ENCODE measurements at places on chromosomes 3 and 15.

DNA sequence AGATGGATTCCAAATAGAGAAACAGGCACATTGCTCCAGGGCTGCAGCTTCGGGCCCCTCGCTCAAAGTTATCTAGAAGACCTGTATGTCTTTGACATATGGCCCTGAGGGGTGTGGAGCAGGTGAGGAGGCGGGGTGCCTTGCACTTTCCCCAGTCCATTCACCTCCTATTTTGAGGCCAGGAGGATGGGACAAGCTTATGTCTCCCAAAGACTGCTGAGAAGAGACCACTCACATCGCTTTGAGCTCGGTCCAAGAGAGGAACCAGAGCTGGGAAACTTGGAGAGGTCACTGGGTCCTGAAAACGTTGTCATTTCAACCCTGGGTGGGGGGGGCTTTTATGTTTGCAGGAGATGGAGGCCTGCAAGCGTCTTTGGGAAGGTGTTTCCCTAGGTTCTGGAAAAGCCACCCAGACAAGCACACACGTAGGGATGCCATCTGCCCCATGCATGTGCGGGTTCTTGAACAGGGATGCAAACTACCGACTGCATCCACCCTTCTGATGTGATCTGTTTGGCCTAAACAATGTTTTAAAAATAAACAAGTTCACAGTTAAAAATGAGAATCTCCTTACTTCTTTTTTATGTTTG is 33.7 kb upstream of the SYNM start:
- DNase-seq: no peak

DNA sequence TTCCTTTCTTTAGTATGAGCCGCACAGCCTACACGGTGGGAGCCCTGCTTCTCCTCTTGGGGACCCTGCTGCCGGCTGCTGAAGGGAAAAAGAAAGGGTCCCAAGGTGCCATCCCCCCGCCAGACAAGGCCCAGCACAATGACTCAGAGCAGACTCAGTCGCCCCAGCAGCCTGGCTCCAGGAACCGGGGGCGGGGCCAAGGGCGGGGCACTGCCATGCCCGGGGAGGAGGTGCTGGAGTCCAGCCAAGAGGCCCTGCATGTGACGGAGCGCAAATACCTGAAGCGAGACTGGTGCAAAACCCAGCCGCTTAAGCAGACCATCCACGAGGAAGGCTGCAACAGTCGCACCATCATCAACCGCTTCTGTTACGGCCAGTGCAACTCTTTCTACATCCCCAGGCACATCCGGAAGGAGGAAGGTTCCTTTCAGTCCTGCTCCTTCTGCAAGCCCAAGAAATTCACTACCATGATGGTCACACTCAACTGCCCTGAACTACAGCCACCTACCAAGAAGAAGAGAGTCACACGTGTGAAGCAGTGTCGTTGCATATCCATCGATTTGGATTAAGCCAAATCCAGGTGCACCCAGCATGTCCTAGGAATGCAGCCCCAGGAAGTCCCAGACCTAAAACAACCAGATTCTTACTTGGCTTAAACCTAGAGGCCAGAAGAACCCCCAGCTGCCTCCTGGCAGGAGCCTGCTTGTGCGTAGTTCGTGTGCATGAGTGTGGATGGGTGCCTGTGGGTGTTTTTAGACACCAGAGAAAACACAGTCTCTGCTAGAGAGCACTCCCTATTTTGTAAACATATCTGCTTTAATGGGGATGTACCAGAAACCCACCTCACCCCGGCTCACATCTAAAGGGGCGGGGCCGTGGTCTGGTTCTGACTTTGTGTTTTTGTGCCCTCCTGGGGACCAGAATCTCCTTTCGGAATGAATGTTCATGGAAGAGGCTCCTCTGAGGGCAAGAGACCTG is 13.2 kb downstream of the GREM1 start:
- DNase-seq: no peak

DNA sequence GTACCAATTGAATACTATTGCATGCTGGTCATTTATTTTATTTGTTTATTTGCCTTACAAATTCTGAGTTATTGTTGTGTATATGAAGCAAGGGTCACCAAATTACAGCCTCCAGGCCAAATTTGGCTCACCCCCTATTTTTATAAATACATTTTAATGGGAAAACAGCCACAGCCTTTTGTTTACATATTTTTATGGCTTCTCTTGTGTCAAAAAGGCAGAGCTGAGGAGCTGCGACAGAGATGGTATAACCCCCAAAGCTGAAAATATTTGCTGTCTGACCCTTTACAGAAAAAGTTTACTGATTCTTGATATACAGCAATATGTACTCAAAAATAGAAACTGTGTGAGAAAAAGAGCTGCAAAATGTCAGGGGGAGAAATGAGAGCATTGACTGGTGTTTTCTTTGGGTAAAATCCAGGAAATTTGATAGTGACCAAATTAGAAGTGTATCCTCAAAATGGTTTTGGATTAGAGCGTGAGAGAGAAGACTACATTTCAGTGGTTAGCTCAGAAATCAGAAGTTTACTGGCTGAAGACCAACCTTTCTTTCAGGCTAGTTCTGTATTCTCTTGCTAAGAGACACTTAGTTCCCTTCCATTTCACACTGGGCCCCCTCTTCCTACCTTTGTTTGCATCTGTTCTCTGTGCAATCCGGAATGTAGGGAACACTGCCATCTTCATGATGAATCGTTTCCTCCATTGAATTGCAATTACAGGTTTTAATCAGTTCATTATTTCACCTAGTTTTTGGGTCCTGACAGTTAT is 757.8 kb downstream of the AGBL1 start:
- peak; percentile 81 for DNase-seq

DNA sequence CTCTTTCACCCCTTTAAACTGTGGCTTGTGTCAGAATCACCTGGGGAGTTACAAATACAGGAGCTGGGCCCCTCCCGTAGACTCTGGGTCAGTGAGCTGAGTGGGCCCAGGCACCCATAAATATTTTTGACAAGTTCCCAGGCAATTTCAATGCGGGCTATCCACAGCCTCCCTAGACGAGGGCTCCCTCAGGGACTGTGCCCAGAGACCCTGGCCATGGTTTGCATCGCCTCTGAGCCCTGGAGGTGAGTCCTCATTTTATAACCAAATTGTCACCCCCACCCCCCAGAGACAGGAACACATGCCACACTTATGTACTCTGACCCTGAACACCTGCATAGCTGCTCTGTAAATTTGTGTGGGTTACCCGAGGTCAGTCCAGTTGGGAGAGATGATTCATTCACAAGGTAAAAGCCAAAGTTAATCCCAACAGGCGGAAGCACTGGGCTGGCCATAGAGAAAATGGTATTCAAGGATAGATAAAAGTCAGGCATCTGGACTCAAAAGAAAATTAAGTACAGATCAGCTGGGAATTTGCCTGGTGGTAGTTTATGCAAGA is 146.5 kb upstream of the SLC6A11 start:
- DNase-seq: no peak

GRCh38 chr3:48057521-48057920 is 41.3 kb upstream of the MAP4 start:
- DNase-seq: no peak

GRCh38 chr3:192091831-192092230 is 630.9 kb downstream of the PYDC2 start:
- DNase-seq: peak; percentile 44

- DNase-seq: peak; percentile 96
These were observed 32.3 kb upstream of the DUSP7 start for GRCh38 chr3:52088445-52089367.

DNA sequence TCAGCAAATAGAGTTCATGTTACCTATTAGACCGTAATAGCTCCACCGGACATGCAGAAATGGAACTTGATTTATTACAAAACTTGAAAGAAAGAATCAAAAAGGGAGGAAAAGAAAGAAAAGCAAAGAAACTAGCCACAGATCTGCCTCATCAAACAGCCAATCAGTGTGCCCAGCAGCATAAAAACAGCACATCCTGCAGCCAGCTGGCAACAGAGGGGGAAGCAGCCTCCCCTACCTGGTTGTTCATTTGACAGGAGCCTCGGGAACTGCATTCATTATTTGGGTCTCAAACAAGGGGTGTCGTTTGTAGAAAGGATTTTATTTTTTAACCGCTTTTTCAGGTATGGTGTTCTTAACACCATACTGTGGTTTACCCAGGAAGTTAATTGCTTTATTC is 181.5 kb upstream of the TOPAZ1 start:
- no peak for DNase-seq

DNA sequence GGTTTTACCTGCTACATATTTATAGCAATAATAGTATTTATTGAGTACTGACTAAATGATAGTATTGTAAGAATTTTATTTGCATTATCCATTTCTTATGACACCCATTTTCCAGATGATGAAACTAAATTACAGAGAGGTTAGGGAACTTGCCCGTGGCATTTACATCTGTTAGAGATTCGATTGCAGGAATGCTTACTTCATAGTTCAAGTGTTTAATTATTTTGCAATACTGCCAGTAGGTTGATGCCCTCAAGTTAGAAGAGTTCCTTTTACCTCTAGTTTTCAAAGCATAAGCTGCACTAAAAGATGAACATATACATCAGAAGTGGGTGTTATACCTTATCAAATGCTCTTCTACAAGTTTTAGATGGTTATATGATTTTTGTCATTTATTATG is 362.8 kb upstream of the RGMA start:
- DNase-seq: no peak

- DNase-seq: no peak
These were observed 62.4 kb upstream of the ADPGK start for GRCh38 chr15:72845981-72846383.

- peak; percentile 89 for DNase-seq
These were observed 63.9 kb downstream of the TMCC1 start for GRCh38 chr3:129829640-129830039.

GRCh38 chr15:45021348-45021747 is 1.6 kb upstream of the SORD start:
- no peak for DNase-seq

DNA sequence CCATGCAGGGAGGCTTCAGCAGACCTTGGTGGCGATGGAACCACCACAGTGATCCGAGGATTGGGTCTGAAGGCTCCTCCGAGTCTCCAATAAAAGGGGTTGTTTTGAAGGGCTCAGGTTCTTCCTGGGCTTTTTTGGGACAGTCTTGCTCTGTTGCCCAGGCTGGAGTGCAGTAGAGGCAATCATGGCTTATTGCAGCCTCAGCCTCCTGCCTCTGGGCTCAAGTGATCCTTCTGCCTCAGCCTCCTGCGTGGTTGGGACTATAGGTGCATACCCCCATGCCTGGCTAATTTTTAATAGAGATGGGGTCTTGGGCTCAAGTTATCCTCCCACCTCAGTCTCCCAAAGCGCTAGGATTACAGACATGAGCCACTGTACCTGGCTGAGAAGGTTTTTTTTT is 84.8 kb downstream of the IGF1R start:
- no peak for DNase-seq

GRCh38 chr3:183106635-183107034 is 7.3 kb upstream of the MCCC1 start:
- no peak for DNase-seq

DNA sequence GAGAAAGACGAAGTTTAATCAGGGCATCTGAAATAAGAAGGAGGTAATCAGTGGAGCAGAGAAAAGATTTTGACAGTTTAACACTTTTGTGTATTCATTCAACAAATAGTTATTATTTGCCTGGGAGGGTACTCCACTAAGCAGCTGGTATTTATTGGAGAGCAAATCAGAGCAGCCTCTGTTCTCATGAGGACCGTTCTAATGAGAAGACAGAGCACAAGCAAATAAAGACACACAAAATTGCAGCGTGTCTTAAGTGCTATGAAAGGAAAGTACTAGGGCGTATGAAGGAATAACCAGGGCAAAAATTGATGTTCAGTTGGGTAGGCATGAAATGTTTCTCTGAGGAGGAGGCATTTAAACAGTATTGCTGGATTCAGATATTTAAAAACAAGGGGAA is 302.9 kb upstream of the RARB start:
- DNase-seq: no peak

DNA sequence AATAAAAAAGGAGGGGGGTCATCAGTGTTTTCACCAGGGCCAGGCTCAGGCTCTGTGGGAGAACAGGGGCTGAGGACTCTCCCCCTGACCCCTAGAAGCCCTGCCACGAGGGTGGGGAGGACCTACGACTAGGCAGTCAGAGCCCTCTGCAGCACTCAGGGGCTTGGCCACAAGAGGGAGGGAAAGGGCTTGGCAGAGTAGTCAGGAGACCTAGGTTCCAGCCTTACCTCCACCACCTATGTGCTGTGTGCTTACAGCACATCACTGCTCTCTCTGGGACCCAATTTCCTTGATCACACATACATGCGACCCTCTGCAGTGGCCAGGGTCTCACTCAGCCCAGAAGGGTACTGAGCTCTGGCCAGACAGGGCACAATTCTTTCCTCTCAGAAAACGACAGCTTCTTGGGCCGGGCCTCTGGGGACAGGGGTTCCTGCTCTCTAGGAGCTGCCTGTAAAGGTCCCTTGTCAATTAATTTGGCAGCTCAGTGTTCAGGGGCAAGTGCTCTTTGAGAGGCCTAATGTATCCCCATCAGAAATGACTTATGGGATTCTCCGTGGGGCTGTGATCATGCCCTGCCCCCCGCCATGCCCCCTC is 16.4 kb upstream of the SKIC8 start:
- no peak for DNase-seq

DNA sequence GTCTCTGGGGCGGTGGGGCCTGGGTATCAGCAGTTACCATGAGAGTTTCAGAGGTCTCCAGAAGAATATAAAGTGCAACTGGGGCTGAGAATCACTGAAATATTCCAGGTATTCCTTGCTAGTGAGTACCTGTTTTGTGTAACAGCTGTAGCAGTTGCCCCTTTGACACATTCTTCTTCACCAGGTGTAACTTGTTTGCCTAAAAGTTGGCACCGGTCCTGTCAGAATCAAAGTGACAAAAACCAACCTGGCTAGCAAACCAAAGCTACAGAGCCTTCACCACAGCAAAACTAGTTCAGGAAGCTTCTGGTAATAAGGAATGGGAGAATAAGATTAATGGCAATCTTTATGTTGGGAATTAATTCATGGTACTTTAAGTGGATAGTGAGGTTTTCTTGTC is 296.0 kb downstream of the NAALADL2 start:
- no peak for DNase-seq

- DNase-seq: no peak
These were observed 22.5 kb downstream of the MAP2K5 start for GRCh38 chr15:67564968-67565345.

DNA sequence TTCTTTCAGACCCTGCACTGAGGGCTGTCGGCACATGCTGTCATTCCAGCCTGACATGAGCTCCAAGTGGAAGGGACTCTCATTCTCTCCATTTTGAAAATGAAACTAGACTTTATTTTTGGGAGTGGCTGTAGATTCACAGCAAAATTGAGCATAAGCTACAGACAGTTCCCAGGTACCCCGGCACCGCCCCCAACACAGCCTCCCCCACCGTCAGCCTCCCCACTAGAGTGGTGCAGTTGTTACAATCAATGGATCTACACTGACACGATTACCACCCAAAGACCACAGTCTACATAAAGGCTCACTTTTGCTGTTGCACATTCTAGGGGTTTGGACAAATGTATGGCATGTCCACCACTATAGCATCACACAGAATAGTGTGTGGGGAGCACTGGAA is 29.5 kb upstream of the FGD5 start:
- no peak for DNase-seq

- DNase-seq: no peak
These were observed 137.3 kb upstream of the SLC24A5 start for GRCh38 chr15:47983533-47983932.

DNA sequence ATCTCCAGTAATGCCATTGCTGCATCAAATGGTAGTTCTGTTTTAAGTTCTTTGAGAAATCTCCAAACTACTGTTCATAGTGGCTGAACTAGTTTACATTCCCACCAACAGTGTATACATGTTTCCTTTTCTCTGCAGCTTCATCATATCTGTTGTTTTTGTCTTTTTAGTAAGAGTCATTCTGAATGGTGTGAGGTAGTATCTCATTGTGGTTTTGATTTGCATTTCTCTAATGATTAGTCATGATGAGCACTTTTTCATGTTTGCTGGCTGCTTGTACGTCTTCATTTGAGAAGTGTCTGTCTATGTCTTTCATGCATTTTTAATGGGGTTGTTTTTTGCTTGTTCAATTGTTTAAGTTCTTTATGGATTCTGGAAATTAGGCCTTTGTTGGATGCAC is 10.2 kb upstream of the GCSAM start:
- peak; percentile 9 for DNase-seq
